NCI-H1092 treated with DMSO at 0.1 percent for 48 hours (cell line): ENCODE measurements at places on chromosomes 2 and 18.
A peak's percentile ranks its signal among the peaks of the same experiment; 100 is the strongest.

DNA sequence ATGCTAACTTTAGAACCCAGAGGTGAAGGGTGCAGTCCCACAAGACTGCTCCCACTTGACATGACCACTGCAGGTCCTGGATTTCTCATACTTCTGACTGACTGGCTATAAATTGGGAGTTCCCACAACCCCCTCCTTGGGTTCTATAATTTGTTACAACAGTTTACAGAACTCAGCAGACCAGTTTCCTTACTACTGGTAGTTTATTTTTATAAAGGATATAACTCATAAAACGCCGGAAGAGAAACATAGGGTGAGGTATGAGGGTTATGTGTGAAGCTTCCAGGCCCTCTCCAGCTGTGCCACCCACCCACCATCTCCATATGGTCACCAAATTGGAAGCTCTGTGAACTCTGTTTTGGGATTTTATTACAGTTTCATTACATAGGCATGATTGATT, 839.6 kb downstream of the TSN start:
- no peak for DNase-seq

DNA sequence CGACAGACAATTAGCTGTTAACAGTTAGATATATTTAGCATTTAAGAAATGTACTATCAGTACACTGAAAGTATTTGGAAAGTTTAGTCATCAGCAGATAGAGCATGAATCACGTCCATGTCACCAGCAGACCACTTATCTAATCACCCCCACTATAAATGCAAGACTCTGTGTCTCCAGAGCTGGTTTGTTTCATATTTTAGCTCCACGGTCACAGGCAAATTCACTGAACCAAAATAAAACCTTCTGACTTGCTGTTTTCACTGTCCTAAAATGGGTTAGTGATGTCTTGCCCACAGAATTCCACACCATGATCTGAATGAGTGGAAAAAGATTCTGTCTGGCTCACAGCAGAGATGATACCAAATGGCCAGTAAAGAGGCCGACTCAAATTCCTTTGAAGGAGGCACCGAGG, 64.9 kb downstream of the CDH2 start:
- no peak for DNase-seq

DNA sequence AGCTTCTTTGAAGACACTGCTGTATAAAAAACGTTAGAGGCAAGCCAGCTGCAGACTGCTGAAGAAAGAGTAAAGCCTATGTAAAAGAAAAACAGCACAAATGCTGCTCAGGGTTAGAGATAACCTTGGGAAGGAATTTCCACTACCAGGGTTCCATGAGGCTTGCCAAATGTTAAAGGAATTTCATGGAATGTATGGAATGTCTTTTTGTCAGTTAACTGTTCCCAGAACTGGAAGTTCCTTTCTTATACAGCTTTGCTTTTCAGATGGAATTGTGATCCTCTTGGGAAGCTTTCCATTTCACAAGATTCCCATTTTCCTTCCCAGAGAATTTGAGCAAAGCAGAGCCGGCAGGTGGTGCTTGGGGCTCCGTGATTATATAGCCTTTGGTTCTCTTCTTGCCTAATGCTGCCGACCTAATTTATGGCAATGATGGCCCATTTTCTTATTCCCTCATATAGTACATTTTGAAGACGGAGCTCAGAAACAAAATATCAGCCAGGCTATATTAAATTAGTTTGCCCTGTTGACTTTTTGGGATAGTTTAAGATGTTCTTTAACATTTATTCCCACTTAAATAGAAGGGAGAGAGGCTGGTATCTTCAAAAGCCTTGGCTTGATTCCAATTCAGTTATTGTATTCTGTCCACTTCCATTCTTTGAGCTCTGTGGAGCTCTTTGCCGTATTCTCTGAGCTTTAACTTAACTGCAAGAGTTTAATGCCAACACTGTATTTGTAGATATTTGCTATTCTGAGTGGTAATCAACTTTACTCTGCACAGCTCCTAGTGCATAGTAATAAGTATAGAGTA, 162.3 kb downstream of the PHLPP1 start:
- peak; percentile 35 for DNase-seq

DNA sequence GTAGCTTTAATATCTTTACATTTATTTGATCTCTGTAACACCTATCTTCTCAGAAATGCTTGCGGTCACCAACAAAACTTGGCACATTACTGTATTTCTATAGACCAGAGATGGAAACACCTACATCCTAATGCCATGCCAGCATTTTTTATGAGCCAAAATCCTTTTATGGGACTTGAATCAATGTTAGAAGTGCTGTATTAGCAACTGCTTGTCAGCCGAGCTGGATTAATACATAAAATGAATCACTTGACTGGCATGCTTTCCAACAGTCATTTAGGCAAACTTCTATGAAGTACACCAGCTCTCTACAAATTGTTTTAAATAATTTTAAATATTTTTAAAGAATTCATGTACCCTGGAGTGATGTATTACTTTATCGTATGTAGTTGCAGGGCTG, 272.9 kb upstream of the NRP2 start:
- no peak for DNase-seq
